ENCODE measurements at places on chromosomes 12 and 14.
A peak's percentile ranks its signal among the peaks of the same experiment; 100 is the strongest.

DNA sequence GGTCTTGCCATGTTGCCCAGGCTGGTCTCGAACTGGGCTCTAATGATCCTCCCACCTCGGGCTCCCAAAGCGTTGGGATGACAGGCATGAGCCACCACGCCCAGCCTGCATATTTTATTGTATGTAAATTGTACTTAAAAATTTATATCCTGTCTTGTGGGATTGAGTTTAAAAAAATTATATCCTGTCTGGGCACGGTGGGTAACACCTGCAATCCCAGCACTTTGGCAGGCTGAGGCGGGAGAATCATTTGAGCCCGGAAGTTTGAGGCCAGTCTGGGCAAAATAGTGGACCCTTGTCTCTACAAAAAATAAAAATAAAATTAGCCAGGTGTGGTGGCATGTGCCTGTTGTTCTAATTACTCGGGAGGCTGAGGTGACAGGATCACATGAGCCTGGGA is 13.9 kb upstream of the CEBPE start:
- DNase-seq = no peak

- peak; percentile 96 for DNase-seq
Observed at GRCh38 chr14:60753264-60754119, 18.9 kb downstream of the MNAT1 start.

DNA sequence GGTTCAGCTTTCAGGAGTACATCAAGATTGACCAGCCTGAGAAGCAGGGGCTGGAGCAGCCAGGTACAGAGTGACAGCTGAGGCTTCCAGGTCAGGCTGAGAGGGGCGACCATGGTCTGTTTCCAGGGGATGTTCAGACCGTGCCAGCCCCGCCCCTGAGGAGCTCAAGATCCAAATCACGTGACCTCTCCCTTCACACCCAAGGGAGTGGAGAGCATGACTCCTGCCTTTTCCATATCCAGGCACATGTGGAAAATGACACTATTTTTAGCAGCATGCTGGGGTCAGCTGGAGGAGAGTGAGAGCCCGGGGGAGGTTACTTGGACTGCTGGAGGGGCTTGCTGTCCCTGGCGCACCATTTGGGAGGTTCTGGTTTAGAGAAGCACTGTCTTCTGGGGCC is 92.7 kb downstream of the B4GALNT3 start:
- DNase-seq = no peak

DNA sequence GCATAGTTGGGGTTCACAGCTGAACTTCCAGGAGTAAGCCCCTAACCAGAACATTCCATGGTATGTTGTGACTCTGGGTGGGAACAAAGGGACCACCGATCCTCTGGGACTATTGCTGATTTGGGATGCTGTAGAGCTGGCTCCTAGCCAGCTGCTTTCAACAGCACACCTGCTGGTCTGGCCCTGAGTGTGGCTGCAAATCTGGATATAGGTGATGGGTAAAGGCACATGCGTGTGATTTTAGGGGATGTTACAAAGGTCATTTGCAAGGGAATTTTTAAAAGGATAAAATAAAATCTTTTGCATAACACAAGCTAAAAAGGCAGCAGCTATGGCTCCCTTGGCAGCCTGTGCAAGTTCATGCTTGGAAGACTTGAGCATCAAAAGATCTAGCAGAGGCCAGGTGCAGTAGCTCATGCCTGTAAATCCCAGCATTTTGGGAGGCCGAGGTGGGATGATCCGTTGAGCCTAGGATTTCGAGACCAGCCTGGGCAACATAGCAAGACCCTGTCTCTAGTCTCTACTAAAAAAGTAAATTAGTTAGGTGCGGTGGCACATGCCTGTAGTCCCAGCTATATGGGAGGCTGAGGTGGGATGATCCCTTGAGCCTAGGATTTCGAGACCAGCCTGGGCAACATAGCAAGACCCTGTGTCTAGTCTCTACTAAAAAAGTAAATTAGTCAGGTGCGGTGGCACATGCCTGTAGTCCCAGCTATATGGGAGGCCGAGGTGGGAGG is 1.6 kb downstream of the ALDH2 start:
- DNase-seq = no peak

DNA sequence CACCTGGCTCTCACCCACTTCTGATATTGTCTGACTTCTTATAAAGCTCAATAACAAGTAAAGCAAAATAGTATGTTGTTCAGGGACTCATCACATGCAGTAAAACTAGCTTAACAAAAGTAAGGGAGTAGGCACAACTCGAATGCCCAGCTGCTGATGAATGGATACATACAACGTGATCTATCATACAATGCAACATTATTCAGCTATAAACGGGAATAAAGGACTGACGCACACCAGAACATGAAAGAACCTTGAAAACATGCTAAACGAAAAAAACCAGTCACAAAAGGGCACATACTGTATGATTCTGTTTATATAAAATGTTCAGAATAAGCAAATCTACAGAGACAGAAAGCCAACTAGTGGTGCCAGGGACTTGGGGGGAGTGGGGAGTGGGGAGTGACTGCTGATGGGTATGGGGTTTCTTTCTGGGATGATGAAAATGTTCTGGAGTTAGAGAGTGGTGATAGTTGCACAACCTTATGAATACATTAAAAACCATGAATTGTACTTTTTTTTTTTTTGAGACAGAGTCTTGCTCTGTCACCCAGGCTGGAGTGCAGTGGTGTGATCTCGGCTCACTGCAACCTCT is 11.1 kb downstream of the PLBD2 start:
- no peak for DNase-seq

DNA sequence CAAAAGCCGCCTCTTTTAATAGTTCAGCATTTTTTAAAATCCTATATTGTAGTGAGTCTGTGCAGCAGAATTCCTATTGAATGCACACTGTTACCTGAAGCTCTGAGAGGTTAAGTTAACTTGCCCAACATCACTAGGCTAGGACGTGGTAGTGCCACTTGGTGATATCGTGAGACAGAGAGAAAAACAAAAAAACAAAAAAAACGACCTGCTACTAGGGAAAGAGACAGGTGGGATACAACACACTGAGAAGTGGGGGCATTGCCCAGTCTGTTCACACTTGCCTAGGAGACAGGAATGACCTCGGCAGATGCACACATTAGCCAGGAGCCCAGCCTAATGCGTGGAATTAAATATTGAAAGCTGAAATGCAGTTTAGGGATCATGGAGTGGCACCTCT is 129.7 kb upstream of the CCND2 start:
- peak; percentile 61 for DNase-seq
